ENCODE measurements at places on chromosomes 3 and 15.

DNA sequence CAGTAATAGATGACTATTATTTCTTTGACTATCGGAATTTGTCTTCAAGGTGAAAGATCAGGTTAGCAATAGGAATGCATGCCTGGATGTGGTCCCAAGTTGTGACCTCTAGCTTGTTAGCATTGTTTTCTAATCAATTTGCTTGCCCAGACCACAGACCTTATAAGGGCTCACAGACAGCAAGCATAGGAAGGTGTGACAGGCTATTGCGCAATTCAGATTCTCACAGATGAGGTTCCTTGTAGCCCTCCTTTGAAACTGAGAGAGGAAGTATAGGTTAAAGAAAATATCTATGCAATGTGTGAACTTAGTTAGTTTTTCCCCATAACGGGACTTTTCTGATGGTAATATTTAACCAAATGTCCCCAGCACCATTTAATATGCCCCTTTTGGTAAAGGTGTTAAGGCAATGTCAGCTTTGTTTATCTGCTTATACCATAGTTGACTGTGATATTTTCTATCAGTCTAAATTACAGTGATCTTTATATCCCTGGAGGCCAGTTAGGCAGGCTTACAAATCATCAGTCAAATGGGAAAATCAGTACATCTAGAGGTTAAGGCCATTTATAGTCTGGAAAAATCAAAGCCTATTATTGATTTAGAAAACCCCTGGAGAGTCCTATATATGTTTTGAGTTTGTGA is 168.1 kb upstream of the MBNL1 start:
- no peak for DNase-seq

GRCh38 chr15:38041576-38041975 is 107.1 kb downstream of the TMCO5A start:
- DNase-seq = no peak

DNA sequence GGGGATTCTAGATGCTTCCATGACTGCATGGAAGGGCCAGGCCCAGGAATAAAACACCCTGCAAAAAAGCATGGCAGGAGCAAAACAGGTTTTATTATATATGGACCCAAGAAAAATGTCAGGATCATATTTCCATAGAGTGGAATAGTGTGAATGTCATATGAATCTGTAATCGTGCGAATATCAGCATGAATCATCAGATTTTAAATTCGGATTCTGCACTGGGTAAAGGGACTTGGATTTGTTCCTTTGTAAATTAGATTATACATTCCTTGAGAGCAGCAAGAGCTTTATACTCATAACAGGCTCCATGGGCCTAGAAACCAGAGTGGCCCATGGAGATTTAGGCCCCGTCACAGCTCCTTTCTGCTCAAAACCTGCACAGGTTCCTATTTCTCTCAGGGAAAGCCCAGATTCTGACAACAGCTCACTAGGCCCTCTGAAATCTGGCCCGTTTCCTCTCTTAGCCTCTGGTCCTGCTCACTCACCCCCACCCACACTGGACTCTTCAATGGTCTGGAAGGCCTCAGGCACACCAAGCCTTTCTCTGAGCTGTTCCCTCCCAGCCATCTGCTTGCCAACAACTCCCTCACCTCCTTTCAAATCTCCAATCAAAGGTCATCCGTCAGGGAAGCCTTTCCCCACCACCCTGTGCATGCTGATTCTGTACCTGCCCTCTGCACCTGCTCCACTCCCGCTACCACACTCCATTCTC is 76.0 kb downstream of the FEM1B start:
- no peak for DNase-seq

GRCh38 chr15:65059931-65060596 is 7.7 kb downstream of the RASL12 start:
- no peak for DNase-seq

DNA sequence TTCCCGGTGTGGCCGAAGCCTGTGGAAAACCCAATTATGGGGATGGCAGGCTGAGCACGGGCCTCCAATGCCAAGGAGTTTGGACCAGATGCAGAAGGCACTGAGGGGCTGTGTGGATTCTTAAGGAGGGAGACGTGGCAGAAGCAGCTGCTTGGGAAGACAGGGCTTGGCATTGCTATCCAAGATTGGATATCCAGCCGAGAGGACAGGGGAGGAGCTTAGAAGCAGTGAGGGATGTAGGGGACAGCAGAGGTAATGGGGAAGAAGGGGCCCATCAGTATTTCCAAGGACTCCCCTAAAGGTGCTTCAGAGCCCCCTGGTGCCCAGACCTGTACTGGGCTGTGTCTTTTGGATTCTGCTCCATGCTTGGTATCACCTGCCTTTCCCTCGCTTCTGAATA is 112.8 kb upstream of the TLE3 start:
- DNase-seq = no peak

GRCh38 chr3:158451405-158452055 is 119.5 kb upstream of the MLF1 start:
- no peak for DNase-seq

GRCh38 chr3:140165781-140166180 is 230.8 kb downstream of the CLSTN2 start:
- no peak for DNase-seq

DNA sequence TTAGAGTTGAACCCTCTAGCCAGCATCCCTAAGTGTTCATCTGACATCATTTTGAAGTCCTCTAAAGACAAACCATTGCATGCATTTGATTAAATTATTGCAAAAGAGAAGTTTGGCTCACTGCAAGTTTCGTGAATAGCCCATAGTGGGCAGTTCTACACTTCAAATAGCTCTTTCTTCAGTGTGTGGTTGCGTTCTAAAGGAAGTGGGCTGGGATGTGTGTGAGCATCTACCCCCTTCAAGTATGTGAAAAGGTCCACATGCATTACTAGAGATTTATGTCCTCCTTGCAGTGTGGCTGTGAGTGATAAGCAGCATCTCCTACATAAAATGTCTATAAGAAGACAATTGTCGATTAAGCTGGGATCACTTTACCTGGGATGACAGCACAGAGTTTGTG is 54.6 kb downstream of the SST start:
- no peak for DNase-seq

GRCh38 chr3:173044998-173045397 is 96.0 kb downstream of the SPATA16 start:
- DNase-seq = no peak

DNA sequence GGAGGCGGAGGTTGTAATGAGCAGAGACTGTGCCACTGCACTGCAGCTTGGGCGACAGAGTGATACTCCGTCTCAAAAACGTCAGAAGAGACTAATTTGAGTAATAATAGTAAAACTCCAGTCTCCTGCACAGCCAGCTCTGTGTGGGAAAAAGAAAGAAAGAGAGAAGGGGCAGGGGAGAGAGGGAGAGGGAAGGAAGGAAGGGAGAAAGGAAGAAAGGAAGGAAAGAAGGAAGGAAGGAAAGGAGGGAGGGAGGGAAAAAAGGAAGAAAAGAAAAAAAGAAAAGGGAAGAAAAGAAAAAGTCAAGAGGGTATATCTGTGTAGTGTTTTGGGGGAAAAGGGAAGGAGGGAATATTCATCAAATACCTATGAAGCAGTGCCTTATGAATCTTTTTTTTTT is 23.1 kb upstream of the PDIA3 start:
- no peak for DNase-seq

DNA sequence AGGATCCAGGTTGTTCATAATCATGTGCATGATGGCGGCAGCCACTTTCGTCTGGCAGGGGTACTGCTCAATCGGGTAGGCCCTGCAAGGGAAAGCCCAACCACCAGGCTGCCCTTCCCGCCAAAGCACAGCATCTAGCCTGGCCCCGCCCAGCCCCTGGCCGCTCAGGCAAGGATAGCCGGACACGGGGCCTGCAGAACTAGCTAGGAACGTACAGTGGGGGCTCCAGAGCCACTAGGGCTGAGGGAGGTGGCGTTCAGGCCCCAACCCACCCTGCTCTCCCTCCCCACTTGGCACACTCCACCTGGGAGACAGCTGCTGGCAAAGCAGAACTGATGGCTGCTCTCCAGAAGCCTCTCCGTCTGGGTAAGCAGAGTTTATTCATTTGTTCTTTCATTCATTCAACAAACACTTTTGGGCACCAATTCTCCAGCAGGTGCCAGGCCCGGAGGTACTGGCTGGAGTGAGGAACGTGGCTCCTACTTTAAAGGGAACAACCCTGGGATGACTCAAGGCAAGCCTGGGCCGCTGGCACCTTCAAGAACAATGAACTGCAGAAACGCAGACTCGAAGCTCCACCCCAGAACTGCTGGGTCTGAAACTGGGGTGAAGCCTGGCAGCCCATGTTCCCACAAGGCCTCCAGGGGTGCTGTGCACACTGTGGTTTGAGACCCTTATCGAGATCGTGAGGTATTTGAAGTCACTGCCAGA is 7.8 kb downstream of the UROC1 start:
- no peak for DNase-seq

DNA sequence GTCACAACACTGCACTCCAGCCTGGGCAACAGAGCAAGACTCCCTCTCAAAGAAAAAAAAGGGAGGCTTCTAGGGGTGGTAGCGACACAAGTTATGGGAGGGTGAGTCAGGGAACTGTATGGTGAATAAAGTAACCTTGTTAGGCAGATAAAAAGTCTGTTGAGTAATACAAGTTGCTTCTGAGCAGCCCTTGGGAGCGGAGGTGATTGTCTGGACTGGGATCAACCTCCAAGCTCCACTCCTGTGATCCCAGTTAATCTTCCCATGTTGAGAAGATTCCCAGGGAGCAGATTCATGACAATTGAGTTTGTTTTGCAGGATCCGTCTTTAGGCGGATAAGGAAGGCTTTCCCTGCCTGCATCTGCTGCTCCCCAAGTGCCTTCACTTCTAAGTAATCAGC is 335.9 kb downstream of the THSD4 start:
- DNase-seq = no peak

GRCh38 chr15:58530056-58530590 is 98.3 kb downstream of the LIPC start:
- no peak for DNase-seq

DNA sequence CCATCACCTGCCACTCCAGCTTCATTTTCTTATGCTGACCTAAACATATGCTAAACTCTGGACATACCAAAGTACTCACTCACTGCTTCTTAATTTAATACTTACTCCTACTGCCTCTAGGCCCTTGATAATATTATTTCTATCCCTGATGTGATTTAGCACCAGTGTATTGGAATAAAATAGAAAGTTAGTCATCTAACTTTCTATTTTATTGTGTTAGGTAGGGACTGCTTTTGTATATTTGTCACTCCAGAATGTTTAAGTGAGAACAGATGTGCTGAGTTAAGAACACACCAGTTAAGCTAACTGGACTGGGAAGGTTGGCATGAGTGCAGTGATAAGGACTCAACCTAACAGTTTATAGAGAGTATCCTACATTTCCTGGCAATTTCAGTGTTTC is 6.5 kb upstream of the CLDN16 start:
- no peak for DNase-seq

- no peak for DNase-seq
Observed at GRCh38 chr3:104178680-104179079, 1188.0 kb upstream of the ALCAM start.

GRCh38 chr15:41396111-41396510 is 6.2 kb downstream of the NDUFAF1 start:
- no peak for DNase-seq

DNA sequence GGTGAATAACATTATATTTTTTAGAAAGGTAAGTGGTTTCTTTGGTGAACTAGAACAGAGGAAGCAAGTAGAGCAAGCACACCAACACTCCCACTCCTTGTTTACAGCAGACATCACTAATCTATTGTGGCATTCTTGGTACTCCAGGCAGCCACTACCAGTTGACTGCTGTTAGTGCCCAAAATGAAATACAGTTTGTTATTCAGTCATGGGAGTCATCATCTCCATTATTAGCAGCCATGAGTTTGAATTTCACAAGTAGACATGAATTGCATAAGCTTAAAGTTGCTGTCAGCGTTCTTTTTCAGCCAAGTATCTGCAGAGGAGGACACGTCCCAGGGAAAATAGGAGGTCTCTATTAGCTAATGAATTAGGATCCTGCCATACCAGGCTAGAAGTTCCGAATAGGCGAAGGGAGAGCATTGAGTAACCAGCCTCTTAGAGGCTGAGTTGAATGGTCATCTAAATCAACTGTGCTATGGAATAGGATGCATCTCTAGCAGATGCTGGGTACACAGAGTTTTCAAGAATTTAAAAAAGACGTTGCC is 252.7 kb upstream of the ICE2 start:
- DNase-seq = no peak

GRCh38 chr15:94523873-94524272 is 292.5 kb downstream of the MCTP2 start:
- DNase-seq = no peak

GRCh38 chr3:153182501-153183293 is 20.7 kb downstream of the RAP2B start:
- DNase-seq = no peak

DNA sequence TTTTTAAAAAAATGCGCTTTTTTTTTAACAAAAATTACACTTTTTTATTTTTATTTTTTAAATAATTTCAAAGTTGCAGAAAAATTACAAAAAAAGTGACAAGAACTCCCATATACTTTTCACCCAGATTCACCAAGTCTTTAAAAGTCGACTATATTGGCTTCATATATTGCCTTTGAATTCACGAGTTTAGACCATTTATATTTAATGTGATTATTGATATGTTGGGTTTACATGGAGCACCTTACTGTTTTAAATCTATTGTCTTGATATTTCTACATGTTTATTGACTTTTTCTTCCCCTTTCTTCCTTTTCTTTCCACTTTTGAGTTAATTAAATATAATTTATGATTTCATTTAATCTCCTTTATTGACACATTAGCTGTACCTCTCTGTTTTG is 127.2 kb downstream of the OPA1 start:
- DNase-seq = no peak

DNA sequence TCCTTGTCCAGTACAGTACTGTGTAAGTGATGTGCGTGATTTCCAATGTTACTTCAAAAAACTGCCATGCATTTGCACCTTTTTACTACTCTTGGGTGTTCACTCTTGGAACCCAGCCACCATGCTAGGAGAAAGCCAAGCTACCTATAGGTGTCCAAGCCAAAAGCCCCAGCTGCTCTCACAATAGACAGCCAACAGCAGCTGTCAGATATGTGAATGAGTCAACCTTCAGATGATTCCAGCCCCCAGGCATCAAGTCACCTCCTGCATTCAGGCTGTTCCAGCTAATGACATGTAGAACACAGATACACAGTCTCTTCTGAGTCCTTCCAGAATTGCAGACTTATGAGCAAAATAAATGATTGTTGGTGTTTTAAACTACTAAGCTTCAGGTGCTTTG is 417.7 kb upstream of the TGFBR2 start:
- no peak for DNase-seq

GRCh38 chr3:5442106-5442785 is 254.7 kb downstream of the EDEM1 start:
- no peak for DNase-seq
